ENCODE measurements at places on chromosomes 2 and 18. TPM values are rescaled to one million over a fixed set of nuclear protein-coding genes. Genes with fewer than 3 reads are reported as not detected.

DNA sequence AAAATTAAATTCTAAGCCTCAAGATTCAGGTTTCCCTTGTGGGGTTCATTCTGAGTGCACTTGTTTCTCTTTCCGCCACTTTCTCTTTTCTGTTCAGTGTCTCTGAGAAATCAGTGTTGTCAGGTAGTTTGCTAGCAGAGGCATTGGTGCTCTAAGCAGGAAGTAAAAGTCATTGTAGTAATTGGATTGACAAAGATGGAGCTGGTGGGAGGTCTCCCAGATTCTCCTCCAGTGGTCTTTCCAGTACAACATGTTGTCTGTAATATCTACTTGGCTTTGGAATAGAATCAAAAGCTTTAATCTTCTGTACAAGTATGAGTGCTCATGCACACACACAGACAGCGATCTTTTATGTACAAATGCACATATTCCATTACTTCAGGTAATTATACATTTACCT lies 135.6 kb downstream of the KLHL14 start:
- no peaks in the 10 kb centered on the region for H3K4me1 ChIP-seq
- H3K36me3 ChIP-seq: no peaks in the 10 kb centered on the region
- H3K4me3 ChIP-seq: no peak overlapping the region

GRCh38 chr2:223727562-223727961 lies 109.8 kb downstream of the AP1S3 start:
- no peak for DNase-seq
- H3K36me3 ChIP-seq: no peaks in the 10 kb centered on the region
- peaks cover 12% of the 10 kb centered on the region for H3K4me1 ChIP-seq
- no peak overlapping the region for H3K27ac ChIP-seq
- H3K4me3 ChIP-seq: no peak overlapping the region

- no peak overlapping the region for H3K4me3 ChIP-seq
- no peak for DNase-seq
- H3K27me3 ChIP-seq: no peaks in the 10 kb centered on the region
- no peaks in the 10 kb centered on the region for H3K4me1 ChIP-seq
Measured at GRCh38 chr2:34316788-34317187, 717.7 kb upstream of the FAM98A start.

DNA sequence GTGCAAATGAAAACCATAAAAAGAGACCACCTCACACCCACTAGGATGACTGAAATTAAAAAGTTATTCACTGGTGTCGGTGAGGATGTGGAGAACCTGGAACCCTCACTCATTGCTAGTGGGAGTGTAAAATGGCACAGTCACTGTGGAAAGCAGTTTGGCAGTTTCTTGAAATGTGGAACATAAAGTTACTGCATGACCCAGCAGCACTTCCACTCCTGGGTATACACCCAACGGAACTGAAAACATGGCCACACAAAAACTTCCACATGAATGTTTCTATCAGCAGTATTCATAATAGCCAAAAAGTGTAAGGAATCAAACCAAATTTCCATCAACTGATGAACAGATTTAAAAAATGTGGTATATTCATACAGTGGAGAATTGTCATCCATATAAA lies 65.1 kb upstream of the SLC66A3 start:
- H3K4me1 ChIP-seq: 0 out of 2 replicates have a peak, but pooled peaks cover 3% of the 10 kb centered on the region
- no peak for DNase-seq
- H3K36me3 ChIP-seq: no peaks in the 10 kb centered on the region
- H3K4me3 ChIP-seq: no peak overlapping the region

DNA sequence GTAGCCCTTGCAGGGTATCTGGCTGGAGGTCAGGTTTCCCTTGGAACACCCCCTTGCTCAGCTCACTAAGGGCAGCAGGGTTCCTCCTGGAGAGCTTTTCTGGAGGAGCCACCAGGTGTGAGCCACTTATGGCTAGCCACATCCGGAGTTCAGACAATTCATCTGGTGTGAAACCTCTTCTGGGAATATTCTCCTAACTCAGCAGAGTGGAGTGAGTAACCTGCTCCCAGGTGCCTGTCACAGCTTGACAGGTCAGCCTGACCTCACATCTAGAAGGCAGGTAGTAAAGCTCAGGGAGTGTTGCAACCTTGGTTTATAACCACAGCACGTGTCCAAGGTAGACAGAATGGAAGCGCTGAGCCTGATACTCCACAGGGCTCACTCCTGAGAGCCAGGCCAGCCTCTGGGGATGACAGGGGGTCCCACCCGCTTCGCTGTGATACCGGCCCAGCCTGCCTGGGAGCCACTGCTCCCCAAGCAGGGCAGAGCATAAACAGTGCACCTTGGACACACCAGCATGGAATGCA lies 62.6 kb upstream of the TGFA start:
- no peaks in the 10 kb centered on the region for H3K27me3 ChIP-seq
- H3K36me3 ChIP-seq: no peaks in the 10 kb centered on the region
- DNase-seq: no peak
- no peak overlapping the region for H3K4me3 ChIP-seq
- H3K27ac ChIP-seq: no peak overlapping the region
- H3K4me1 ChIP-seq: peaks cover 6% of the 10 kb centered on the region

DNA sequence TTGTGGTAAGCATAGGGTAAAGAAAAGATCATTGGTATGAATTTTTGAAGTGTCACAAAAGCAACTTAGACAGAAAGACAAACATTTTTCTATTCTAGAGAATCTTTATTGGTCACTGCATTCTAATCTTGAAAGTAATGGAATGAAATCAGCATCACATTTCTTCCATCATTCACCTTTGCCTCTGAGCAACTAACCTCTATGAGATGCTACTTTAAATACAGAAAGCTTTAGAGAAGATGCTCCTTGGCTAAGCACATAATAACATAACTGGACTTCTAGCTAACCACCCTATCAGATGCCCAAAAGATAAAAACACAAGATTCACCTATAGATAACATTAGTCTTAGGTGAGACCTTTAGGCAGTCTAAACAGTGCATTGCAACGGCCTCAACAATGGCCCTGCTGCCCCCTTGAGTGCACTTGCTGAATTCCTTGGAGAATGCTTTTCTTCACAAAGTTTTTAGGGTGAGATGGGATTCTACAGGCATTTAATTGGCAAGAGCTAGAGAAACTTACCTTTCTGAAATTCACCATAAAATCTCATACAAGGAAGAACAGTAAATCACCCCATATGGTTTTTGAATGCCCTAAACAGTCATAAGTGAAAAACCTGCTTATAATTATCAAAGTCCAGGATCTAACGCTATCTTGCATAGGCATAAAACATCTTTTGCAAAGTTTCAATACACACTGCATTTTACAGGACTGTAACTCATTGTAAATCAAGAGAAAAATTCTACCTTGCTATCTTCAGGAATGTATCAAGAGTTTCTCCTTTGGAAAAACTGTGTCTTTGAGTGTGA lies 791.3 kb upstream of the CHAC2 start:
- no peak overlapping the region for H3K27ac ChIP-seq
- H3K36me3 ChIP-seq: no peaks in the 10 kb centered on the region
- no peak overlapping the region for H3K4me3 ChIP-seq
- peak; percentile 19 for DNase-seq

DNA sequence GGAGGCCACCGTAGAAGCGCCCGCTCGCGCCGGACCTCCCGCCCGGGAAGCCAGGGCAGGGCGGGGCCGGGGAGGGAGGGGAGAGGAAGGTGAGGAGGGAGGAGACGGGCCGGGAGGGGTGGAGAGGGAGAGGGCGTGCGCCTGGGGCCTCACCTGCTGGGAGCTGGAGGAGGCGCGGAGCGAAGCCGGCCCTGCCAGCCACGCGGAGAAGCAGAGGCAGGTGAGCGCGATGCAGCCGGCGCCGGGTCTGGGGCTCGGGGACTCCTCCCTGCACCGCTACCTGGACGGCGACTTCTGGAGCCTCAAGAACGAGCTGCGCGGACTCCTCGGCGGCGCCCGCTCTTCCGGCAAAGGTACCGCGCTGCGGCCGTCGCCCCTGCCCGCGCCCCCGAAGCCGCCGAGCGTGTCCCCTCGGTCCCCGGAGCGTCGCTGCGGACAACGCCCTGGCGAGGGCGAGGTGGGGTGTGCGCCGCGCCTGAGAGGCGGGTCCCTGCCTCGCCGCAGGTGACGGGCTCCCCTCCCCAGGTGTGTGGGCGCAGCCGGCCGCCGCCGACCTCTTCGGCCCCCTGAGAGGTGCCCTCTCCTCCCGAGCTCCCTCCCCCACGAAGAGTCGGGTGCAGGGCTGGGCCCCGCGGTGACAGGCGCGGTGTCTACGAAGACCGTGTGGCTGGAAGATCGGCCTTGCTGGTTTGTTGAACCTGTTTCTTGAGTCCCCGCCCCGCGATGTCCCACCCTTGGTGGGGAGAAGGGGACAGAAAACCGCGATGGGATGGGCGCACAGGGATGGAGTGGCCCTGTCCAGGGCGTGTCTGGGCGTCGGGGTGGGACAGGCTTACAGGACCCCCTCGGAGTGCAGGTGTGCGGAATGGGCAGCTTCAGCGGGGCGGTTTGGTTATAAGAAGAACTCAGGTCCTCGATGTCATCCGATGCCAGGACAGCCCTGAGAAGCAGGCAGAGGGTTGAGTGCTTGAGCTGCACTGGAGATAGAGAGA lies at the start of gene ACOXL:
TSS of gene ACOXL (plus strand) at position 152 of the 992 bp plus-strand sequence. CDS start 35,817 bp downstream, outside the sequence.
- H3K4me3 ChIP-seq: peak within 1 kb of the TSS; percentile 80
- H3K27me3 ChIP-seq: peaks cover 10% of the 10 kb centered on the region
- H3K4me1 ChIP-seq: peaks cover 4% of the 10 kb centered on the region
- no peak within 1 kb of the TSS for H3K27ac ChIP-seq

Gene CAPN14
- 0.08 TPM for total RNA-seq

Gene ACOXL
- total RNA-seq: 20.8 TPM

Measured in H1 (cell line).